Urothelium cell line (cell line): ENCODE measurements at places on chromosomes 1 and 21.

- no peak for DNase-seq
These were observed 4.1 kb downstream of the TAGLN2 start for GRCh38 chr1:159921251-159921650.

- no peak for DNase-seq
These were observed 280.7 kb downstream of the RPS6KC1 start for GRCh38 chr1:213331631-213332175.

DNA sequence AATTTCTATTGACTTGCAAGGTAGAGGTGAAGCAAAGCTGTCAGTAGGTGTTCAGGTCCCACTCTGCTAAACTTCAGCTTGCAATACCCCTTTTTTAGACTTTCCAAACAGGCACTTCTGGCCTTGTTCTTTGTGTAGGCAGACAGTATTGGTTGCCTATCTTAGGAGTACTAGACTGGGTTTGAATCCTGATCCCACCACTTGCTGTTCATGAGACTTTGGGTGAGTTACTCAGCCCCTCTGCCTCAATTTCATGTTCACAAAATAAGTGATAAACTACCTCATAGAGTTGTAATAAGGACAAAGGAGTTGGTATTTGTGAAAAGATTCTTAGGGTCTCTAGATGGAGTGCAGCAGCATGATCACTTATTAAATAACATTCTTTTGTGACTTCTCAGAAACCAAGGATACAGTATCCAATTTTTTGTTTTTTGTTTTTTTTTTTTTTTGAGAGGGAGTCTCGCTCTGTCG is 5.2 kb downstream of the RCC1 start:
- no peak for DNase-seq

- peak; percentile 32 for DNase-seq
These were observed 50.2 kb upstream of the TSHB start for GRCh38 chr1:114979278-114979891.

DNA sequence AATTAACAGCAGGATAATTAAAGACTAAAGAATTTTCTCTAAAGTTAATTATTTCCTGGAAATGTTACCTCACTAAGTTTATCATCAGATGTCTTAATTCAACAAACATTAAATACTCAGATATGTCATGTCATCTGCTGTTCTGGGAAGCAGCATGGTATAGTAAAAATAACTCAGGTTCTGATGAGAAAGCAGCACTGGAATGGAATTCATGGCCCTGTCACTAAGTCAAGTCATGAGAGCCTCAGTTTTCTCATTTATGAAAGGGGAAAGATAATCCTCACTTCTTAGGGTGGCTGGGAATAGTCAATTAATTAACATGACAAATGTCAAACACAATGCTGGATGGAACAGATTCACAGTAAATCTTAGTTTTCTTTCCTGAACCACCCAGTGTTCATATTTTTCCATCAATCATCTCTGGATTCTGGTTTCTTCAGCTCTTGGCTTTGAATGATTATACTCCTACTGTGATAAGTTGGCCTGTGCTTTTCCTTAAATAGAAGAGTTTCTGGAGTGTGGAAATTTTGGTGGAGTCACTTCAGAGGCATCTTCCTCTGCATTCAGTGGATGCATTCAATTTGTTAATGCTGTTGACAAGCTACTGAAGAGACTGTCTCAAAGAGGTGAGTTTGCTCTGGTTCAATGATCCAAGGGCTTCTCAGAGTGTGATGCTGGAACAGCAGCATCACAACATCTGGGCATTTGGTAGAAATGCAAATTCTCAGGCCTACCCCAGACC is 319.4 kb downstream of the KCNH1 start:
- no peak for DNase-seq

DNA sequence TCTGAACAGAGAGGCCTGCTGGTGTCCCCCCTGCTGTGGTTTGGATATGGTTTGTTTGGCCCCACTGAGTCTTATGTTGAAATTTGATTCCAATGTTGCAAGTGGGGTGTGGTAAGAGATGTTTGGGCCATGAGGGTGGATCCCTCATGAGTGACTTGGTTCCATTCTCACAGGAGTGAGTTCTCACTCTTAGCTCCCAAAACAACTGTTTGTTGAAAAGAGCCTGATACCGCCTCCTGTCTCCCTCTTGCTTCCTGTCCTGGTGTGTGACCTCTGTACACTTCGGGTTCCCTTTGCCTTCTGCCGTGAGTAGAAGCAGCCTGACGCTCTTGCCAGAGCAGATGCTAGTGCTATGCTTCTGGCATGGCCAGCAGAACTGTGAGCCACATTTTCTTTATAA is 60.5 kb downstream of the C21orf91 start:
- no peak for DNase-seq

DNA sequence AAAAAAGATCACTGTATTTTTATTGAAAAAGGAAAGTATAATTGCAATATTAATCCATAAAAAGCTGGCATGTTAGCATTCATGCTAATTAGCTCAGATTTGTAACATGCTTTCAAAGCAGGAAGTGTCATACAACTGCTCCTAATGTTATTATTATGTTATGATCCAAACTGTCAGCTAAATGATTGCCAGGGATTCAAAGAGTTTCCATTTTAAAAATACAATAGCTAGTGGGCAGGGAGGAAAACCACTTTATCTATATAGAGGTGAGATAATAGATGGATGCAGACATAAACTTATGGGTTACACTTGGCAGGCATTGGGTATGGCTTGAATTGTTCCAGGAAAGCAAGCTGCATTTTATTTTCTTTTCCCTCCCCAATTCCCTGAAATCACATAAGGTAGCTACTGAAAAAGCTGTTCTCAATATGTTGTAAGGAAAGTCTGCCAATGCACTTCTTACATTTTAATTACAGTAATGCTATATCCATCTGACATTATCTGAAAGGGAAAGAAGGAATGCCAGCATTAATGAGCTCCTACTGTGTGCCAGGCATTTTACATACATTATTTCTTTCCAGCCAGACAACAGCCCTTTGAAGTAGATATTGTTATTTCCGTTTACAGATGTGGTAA is 9.8 kb upstream of the MYSM1 start:
- no peak for DNase-seq

DNA sequence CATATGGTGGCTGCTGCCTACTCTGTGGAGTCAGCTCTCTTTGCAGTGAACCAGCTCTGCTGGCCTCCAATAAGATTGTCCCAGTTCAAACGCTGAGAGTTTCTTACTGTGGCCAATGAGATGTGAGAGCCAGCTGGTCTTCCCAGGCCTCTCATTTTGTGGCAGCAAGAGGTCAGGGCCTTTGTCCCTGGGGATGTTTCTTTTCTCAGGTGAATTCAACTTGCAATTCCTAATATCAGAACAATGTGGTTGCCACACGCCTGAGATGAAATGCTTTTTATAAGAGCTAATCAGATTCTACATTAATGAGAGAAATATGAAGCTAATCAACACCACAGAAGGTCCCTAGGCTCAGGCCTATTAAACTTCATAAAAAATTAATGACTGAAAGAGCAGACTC is 660.1 kb upstream of the CAMK1G start:
- no peak for DNase-seq

GRCh38 chr1:234589064-234589800 is 20.7 kb downstream of the IRF2BP2 start:
- DNase-seq = no peak

- DNase-seq = peak; percentile 79
These were observed 2.4 kb downstream of the NTPCR start for GRCh38 chr1:232952514-232953499.

DNA sequence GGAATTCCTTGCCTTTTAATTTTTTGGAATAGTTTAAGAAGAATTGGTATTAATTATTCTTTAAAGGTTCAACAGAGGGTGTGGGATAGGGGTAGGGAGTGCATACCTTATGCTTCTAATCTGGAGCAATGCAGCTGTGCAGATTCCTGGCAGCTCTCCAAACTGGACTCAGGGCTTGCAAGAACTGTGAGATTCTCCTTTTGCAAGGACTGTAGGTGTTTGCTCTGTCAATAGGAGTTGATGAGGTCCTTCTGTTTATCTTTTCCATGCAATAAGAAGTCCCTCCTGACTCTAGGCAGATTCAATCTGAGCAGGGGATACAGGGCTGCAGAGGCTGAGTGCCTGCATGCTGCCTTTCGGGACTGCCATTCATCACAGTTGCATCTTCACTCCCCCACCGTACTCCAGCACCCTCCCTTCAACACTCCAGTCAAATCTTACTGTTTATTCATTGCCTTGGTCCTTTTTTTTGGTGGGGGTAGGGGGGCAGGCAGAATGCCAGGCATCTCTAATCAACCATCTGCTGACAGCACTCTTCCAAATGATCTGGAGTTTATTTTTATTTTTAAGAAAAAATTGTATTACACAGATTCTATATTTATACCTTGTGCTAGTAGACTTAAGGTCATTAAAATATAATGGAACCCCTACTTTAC is 122.3 kb downstream of the DISC1 start:
- DNase-seq = no peak

DNA sequence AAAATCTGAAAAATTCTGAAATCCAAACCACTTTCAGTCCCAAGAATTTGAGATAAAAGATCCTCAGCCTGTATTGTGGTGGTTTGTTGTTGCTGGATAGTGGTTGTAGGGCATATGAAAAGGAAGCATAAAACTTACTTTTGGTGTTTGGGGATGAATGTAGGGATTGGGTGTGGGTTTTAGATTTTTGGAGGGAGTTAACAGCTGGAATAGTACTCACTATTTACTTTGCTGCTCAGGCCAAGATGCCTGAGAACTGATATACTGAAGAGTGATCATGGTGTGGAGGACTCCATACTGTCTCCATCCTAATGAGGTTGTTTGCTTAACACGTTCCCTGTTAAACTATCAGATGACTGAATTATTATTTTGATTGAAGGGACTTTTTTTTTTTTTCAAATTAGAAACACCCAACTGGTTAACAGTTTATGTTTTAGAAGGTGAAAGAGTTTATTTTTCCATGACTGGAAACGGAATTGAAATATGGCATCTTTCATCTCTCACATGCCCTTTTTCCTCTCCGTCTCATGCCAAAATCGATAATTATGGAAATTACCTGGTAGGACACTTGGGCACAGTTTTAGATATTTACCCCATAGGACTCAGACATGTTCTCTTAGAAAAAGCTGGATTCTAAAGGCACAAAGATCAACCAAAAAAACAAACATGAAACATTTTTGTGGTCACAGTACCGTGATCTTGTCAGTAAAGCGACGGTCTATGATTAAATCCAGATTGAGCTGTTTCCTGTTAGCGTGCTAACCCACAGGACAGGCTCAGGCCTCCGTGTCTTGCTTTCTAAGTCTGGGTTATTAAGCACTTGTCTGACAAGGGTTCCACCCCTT is 37.3 kb downstream of the RGL1 start:
- peak; percentile 35 for DNase-seq

GRCh38 chr1:204872262-204872881 is 1.7 kb downstream of the NFASC start:
- no peak for DNase-seq

DNA sequence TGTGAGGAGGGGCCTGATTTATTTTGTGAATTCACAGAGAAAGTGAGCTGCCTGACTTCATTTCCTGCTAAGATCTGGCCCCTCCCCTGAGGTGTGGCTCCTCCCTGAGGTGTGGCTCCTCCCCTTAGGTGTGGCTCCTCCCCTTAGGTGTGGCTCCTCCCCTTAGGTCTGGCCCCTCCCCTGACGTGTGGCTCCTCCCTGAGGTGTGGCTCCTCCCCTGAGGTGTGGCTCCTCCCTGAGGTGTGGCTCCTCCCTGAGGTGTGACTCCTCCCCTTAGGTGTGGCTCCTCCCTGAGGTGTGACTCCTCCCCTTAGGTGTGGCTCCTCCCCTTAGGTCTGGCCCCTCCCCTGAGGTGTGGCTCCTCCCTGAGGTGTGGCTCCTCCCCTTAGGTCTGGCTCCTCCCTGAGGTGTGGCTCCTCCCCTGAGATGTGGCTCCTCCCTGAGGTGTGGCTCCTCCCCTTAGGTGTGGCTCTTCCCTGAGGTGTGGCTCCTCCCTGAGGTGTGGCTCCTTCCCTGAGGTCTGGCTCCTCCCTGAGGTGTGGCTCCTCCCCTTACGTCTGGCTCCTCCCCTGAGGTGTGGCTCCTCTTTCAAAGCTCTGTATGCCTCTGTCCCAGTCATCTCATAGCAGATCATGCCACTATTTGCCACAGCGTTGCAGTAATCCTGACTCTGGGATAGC is 26.9 kb upstream of the LRRC3 start:
- DNase-seq = peak; percentile 20

- no peak for DNase-seq
These were observed 24.1 kb downstream of the TNNT2 start for GRCh38 chr1:201353186-201353940.

DNA sequence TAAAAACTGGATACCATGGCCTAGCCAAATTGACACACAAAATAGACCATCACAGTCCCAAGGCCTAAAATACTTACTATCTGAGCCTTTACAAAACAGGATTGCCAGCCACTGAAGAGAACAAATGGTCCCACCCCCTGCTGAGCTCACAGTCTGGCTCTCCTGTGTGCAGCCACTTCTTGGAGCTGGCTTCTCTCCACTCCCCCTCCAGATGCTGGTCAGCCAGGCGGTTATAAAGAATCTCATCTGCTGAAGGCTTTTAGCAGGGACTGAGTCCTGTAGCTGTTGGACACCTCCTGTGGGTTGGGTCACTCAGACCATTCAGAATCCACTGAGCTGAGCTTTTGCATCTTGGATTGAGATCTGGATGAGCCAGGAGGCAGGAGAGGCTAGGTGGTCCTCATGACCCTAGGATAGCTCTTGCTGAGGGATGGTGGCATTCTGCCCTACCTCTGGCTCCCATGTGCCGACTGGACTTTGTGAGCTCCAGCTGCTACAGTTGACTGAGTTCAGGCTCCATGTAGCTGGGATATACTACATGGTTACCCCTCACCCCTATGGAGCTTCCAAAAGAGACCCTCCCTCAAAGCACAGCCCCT is 16.1 kb downstream of the OXCT2 start:
- DNase-seq = no peak

- DNase-seq = no peak
These were observed 38.7 kb downstream of the RUNX1 start for GRCh38 chr21:35010447-35010846.

GRCh38 chr1:228989992-228990827 is 254.9 kb downstream of the RHOU start:
- no peak for DNase-seq

GRCh38 chr1:32063261-32063681 is 9.5 kb upstream of the TMEM39B start:
- DNase-seq = peak; percentile 42

DNA sequence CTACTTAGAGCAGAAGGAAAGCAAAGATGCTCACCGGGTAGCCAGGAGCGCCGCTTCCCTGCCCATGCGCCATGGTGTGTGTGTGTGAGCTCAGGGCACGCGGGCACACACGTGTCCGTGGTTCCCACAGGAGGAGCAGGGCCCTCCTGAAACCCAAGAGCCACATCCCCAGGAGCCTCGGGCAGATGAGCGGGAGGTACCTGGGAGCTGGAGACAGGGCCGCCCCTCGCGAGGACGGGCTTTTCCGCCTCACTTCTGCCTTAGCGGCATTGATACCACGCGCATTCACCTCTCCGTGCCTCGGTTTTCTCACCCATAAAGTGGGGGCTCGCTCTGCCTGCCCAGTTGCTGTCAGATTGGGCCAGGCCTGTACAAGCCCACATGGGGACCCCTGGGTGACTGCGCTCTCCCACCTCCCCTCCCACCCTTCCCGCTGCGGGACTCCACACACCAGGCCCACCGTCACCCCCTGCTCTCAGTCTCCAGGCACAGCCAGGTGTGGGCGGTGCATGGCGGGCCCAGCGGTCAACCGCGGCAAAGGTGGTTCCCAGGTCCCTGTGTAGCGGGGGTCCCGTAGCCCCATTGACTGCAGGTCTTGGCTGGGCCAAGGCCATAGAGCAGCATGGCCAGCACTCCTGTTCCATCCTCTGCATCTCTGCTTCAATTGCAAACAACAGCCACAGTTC is 66.3 kb downstream of the SIK1 start:
- no peak for DNase-seq
